ENCODE measurements at places on chromosomes 5 and 9.
A peak's percentile ranks its signal among the peaks of the same experiment; 100 is the strongest.

- no peak for DNase-seq
These were observed 30.6 kb downstream of the ITGA1 start for GRCh38 chr5:52818360-52818759.

DNA sequence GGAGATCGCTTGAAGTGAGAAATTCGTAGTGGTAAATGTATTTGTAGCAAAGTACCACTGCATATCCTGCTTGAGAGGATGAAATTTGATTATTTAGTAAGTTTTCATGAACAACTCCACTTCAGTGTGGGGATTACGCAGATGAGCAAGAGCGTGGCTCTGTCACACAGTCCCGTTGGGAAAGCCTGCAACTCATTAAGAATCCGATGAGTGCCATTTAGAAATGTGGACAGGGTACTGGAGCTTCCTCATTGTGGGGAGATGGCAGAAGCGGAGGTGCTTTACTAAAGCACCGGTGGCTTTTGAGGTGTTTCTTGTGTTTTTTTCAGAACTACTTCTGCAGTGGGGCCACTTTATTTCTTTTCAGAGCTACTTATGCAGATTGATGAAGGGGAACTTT lies 1.4 kb downstream of the TJP2 start:
- DNase-seq, result no peak

DNA sequence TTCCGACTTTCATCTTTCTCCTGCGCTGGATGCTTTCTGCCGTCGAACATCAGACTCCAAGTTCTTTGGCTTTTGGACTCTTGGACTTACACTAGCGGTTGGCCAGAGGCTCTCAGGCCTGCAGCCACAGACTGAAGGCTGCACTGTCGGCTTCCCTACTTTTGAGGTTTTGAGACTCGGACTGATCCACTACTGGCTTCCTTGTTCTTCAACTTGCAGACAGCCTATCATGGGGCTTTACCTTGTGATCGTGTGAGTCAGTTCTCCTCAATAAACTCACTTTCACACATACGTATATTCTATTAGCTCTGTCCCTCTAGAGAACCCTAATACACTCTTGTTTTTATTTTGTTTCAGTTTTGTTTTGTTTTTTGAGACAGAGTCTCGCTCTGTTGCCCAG lies 10.3 kb downstream of the FKBP15 start:
- DNase-seq, result no peak

- no peak for DNase-seq
These were observed at the start of gene OLFM1 for GRCh38 chr9:135087489-135087792. Gene OLFM1, plus strand, starts transcription at chr9:135087668. Its CDS starts 322 bp downstream, at chr9:135087990.

DNA sequence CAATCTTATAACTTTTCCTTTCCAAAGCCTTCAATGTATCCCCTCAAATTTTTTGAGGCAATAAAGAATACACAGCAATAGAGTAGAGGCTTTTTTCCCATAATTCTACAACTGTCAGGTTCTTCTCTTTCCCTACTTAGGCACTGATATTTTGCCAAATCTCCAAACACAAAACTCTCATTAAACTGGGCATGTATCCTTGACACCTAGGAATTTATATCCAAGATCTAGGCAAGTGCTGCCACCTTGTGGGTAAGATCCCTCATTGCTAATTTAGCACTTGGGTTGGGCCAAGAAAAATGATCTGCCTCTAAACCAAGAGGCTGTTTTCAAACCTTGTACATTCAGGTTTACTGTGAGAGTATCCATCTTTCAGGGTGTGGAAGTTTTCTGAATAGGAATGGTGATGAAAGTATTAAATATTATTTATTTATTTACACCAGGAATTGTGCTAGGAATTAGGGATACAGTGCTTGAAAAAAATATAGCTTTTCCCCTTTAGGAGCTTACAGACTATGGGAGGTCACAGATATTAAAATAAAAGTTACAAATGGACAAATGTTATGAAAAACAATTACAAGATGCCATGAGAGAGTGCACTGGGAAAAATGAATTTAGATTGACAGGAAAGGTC lies 17.6 kb downstream of the TSTD2 start:
- DNase-seq, result no peak

DNA sequence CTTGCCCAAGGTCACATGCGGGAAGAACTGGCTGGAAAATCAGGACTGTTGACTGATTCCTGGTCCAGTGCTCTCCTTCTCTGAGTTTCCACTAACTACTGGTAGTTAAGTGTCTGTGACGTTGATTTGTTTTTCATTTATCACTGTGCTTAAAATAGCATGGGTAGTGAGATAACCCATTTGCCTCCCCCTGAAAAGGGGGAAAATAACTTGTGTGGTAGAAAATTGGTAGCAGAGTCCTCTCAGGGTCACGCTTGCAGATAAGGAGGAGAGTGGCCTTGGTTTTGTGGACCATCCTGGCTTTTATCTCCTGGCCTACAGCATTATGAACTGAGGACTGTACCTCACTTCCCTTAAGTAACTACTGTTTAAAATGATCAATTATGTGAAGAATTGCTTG lies 10.9 kb downstream of the FUBP3 start:
- DNase-seq, result no peak

- no peak for DNase-seq
These were observed 115.8 kb downstream of the DPYSL3 start for GRCh38 chr5:147393874-147394672.

DNA sequence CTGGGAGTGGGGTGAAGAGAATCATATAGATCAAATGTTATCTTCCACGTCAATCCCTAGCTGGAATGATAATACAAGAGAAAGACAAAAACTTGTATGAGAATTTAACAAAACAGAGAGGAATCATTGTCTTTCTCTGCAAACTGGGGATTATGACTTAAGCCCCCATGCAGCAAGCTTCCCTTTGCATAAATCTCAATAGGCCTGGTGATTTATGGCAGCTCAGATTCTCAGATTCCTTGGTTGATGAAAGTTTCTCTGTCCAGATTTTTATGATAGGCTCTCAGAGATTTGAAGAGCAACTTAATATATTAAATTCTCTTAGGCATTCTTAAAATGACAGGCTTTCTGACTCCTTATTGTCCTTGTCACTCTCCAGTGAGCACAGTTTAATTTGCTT lies 56.0 kb downstream of the RASGRF2 start:
- DNase-seq, result no peak

DNA sequence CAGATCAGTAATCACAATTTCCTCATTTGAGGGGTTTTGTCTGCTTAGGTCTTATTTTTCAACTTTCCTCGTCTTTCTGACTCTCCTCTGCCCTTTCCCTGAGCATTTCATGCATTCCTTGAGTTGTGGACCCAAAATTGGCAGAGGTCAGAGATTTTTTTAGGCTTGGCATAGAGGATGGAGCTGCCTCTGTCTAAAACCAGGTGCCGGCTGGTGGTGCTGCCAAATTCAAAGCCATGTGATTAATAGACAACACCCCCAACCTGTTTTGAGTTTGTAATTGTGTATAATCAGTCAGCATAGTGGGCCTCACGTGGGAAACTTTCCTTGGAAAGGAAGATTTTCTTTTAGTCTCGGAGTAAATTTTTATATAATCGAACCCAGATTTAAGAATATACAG lies 39.6 kb downstream of the TJP2 start:
- DNase-seq, result no peak

DNA sequence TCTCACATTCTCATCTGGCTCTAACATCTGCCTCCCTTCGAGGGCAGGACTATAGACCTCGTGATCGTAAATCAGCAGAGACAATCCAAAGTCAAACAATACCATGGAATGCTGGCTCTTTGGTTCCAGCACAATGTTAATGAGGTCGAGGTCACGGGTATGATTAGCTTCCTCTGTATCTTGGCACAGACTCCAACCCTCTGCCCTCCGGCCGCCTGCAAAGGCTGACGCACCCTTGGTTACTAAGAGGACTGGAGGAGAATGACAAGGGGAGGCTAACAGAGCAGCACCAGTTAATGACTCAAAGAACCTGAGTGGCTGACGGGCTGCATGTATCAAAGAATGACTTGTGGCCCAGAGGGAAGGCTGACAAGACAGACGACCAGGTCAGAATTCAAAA lies 10.1 kb downstream of the LHFPL2 start:
- no peak for DNase-seq

DNA sequence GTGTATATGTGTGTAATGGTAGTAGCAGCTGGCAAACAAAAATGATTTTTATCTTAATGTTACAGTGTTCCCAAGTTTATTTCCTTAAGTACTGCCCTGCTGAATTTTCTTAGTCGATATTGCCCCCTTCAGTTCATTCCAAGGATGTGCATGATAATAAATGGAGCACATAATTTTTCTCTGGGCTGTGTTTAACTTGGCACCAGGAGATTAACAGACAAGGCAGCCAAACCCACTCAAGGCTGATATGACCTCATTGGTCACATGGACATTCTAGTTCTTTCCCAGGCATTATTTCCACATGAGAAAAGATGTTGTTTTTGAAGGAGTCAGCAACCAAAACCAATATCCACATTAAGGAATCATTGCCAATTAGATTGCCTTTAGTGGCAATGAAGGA lies 61.8 kb downstream of the COX7C start:
- DNase-seq, result no peak

GRCh38 chr5:80208381-80208780 lies 47.5 kb downstream of the SERINC5 start:
- DNase-seq, result no peak

DNA sequence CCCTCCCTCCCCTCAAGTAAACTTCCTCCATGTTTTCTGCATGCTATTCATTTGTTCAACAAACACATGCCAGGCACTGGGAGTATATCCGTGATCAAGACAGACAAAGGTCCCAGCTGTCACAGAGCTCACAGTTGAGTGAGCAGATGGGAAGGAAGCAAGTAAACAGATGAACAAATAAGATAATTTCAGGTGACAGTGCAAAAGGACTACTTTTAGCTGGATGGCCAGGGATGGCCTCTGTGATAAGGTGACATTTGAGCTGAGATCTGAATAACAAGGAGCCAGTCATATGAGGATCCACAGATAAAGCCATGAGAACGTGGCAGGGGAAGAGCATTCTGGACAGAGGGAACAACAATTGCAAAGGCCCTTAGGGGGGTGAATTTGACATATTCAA lies 121.7 kb upstream of the RAD23B start:
- DNase-seq, result no peak

DNA sequence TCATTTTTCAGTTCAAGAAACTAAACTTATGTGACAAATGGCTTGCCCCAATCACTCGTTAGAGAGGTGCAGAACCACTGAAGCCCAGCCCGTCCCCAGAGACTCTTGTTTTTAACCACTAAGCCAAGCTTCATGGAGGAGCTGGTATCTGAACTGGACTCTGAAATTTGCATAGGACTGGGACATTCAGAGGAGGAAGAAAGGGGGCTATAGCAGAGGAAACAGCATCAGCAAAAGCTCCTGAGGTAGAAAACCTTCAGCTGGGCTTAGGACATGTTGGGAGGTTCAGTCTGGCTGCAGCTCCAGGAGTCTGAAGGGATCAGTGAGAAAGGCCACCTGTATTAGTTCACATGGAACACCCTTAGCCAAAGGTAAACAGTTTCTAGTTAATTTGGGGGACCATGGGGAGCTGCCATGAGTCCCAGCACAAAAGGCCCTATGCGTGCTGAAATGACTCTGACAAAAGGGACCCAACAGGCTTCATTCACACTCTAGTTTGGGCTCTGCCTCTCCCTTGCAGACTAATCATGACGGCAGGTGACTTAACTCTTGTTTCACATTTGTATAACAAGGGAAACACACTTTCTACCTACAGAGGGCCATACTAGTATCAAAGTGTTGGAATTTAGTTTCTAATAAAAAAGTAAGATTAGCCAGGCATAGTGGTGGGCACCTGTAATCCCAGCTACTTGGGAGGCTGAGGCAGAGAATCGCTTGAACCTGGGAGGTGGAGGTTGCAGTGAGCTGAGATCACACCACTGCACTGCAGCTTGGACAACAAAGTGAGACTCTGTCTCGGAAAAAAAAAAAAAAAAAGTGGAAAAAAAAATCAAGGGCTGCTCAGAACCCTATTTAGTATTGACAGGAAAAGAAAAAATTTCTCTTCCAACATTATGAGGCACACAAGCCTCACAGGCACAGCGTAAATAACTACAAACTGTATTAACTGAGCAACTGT lies 10.2 kb downstream of the FBXO10 start:
- DNase-seq, result peak; percentile 66

- no peak for DNase-seq
These were observed 314.7 kb downstream of the TLE1 start for GRCh38 chr9:81374459-81375186.

GRCh38 chr9:89686126-89686525 lies 81.3 kb downstream of the GADD45G start:
- DNase-seq, result no peak

GRCh38 chr5:179867079-179867465 lies 8.5 kb upstream of the MRNIP start:
- no peak for DNase-seq

DNA sequence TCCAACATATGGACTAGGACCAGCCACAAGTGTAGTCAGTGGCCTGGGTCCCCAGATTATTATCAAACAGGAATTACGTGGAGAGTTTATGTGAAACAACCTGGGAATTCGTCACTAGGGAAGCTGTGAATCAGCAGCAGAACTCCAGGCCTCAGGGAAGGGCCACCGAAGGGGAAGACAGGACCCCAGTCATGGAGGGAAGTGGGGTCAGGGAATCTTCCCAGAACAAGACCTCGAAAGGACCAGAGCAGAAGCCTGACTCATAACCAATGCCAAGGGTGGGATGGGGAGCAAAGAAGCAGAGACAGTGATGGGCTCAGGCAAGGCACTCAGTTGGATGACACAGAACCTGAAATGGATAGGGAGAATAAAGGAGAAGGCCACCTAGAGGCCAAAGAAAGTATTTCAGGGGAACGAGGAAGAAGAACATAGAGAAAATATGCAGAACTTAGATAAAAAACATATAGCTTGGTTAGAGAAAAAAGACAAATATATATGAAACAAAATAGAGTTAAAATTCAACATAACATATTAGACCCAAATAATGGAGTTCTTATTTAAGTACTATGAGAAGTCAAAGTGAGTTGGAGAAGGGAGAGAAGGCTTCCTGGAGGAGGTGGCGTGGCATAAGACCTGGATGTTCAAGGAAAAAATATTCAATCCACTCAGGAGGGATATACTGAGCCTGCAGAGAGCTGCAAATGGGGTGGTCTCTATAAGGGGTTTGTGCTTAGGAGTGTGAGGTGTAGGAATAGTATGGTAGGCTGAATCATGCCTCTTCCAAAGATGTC lies 66.7 kb upstream of the CAST start:
- no peak for DNase-seq

DNA sequence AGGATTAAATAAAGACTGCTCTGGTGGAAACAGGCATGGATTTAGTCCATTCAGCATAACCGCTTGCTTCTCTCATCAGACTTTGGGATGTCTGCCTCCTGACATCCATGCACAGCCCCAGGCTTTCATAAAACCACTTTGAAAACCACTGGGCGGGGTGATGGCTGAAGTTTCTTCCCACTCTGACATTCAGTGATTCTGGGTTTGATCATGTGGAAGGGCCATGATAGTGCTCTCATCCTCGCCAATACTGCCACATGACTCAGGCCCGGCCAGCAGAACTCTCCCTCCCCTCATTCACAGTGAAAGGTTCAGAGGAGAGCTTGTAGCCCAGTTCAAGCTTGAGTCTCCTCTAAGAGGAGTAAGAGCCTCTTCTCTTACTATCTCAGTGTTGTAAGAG lies 29.6 kb upstream of the GLRA1 start:
- no peak for DNase-seq

GRCh38 chr5:144779368-144779767 lies 608.7 kb downstream of the KCTD16 start:
- DNase-seq, result no peak

- no peak for DNase-seq
These were observed 21.2 kb downstream of the ABLIM3 start for GRCh38 chr5:149162401-149163084.
